ENCODE measurements at places on chromosomes 5 and 9. TPM values are rescaled to one million over a fixed set of nuclear protein-coding genes. Genes with fewer than 3 reads are reported as not detected.

DNA sequence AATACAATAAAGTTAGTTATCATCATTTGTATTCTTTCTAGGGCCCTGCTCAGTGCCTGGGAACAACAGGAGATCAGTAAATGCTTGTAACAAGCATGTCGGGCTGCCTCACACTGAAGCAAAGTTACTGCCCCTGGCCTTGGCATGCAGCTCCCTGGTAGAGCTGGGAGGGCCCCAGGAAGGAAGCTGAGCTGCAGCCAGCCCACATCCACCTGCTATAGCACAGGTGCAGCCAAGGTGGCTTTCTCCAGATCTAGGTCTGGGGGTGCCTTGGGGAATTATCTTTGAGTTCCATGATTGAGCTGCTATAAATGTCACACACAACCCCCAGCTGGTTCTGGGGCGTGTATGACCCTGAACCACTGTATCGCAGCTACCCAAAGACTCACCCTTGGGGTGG lies 293.4 kb upstream of the MSX2 start:
- no peak overlapping the region for H3K27ac ChIP-seq
- H3K4me1 ChIP-seq = peaks cover 21% of the 10 kb centered on the region
- H3K27me3 ChIP-seq = peaks cover 7% of the 10 kb centered on the region
- H3K36me3 ChIP-seq = no peaks in the 10 kb centered on the region
- DNase-seq = no peak
- no peak overlapping the region for H3K4me3 ChIP-seq

The MEIKIN gene
- total RNA-seq = not detected

DNA sequence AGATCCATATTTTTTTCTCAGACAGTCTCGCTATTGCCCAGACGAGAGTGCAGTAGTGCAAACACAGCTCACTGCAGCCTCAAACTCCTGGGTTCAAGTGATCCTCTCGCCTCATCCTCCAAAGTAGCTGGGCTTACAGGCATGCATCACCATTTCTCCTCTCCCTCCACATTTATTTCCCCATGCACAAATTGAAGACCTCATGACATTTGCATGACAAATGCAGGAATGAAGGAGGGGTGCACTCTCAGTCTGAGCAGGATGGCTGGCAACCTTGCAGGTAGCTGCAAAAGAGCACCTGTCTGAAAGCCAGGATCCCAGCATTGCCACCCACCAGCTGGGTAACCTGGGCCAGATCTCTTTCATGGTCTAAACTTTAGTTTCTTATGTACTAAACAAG lies 111.2 kb downstream of the SH3TC2 start:
- no peaks in the 10 kb centered on the region for H3K36me3 ChIP-seq
- no peak overlapping the region for H3K4me3 ChIP-seq
- no peak overlapping the region for H3K27ac ChIP-seq
- DNase-seq = no peak

DNA sequence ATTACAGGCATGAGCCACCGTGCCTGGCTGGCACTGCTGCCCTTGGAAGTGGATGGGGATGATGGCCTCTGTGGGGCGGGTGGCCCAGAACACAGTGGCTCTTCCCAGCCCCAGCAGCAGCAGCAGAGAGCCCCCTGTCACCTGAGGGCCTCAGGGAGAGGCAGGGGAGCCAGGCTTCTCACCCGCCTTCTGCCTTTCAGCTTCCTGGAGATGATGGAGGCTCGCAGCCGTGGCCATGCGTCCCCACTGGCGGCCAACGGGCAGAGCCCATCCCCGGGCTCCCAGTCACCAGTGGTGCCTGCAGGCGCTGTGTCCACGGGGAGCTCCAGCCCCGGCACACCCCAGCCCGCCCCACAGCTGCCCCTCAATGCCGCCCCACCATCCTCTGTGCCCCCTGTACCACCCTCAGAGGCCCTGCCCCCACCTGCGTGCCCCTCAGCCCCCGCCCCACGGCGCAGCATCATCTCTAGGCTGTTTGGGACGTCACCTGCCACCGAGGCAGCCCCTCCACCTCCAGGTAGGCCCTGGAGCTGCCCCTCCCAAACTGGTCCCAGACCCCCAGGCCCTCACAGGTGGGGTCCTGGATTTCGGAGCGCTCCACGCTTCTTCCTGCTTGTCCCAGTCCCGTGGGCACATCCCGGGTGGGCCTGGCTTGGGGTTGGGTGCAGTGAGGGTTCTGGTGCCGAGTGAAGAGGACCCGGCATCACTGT lies 5.0 kb upstream of the AJM1 start:
- H3K4me1 ChIP-seq = peaks cover 6% of the 10 kb centered on the region
- no peak for DNase-seq
- H3K36me3 ChIP-seq = no peaks in the 10 kb centered on the region
- H3K27ac ChIP-seq = no peak overlapping the region
- no peaks in the 10 kb centered on the region for H3K27me3 ChIP-seq

DNA sequence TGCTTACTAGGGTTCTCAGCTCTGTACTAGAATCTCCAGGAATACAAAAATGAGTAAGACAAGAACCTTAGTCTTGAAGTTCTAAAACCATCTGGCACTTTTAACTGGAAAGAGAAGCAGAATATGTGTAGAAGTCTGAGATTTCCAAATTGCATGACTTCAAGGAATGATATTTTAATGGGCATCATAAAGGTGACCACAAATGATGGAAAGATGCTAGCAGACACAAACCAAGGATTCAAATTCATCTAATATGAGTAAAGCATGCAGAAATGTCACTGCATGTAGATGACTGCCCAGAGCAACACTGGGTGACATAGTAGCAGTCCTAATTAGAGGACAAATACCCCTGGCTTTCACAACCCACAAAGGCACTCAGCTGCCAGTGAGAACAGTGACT lies 117.2 kb downstream of the RPS23 start:
- no peaks in the 10 kb centered on the region for H3K27me3 ChIP-seq
- peaks cover 21% of the 10 kb centered on the region for H3K4me1 ChIP-seq
- no peak overlapping the region for H3K27ac ChIP-seq
- no peak overlapping the region for H3K4me3 ChIP-seq

The GARIN3 gene
- not detected for total RNA-seq

DNA sequence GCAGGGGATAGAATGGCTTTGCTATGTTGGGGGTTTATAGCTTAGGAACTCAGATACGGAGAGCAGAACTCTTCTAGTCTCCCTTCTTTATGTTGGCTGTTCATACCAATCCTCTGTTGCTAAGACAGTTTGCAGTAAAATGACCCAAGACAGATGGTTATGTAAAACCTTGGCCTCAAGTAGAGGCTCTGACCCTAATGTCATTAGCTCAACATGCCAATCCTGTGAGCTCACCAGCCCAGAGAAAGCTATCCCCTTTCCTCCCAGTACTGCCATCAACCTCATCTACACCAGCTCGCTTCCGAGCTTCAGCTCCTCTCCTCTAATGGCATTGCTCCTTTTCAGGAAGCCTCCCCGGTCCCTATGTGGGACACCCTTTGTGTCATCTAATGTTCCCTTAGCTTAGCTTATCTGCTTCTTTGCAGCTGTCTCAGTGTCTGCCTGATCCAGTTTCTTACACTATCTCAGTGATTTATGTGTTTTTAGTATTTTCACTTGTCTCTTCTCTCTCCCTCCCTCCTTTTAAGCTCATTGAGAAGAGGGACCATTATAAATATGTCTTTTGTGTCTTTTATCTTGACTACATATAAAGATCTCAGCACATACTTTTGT lies 281.3 kb upstream of the CLINT1 start:
- H3K4me1 ChIP-seq = peaks cover 16% of the 10 kb centered on the region
- H3K27me3 ChIP-seq = peaks cover 7% of the 10 kb centered on the region
- no peak for DNase-seq
- no peak overlapping the region for H3K27ac ChIP-seq

The PCDHGB5 gene
- 2.6 TPM for total RNA-seq

- H3K27ac ChIP-seq = no peak overlapping the region
- H3K27me3 ChIP-seq = peaks cover 3% of the 10 kb centered on the region
- DNase-seq = no peak
- H3K4me3 ChIP-seq = no peak overlapping the region
Observed at GRCh38 chr5:125202353-125202752, 455.9 kb upstream of the ZNF608 start.

DNA sequence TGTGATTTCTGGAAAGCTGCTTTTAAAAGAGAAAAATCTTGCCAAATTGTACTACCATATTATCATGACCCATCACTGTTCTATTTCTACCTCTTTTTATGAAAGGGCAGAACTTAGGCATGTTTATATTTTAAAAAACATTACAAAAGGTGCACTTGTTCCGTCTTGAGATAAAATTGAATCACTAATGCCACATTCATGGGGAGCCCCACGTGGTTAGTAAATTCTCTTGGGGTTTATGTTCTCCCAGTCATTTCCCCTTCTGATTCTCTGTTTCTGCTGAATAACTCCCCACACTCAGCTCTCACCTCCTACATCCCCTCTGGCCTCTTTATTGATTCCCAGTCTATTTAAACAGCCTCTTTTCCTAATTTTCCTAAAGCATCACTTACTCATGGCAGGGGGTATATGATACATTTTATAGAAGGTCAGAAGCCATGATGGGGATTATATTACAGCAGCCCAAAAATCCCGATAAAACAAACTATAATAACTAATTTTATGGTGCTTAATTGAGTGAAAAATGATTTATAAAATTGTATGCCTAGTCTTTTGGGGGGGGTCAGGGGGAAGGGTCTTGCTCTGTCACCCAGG lies 19.7 kb upstream of the VLDLR start:
- no peak overlapping the region for H3K27ac ChIP-seq
- H3K4me3 ChIP-seq = no peak overlapping the region
- no peaks in the 10 kb centered on the region for H3K36me3 ChIP-seq
- H3K4me1 ChIP-seq = peaks cover 9% of the 10 kb centered on the region

GRCh38 chr9:125970340-125970739 lies 223.2 kb downstream of the PBX3 start:
- H3K4me1 ChIP-seq = no peaks in the 10 kb centered on the region
- DNase-seq = no peak
- no peak overlapping the region for H3K27ac ChIP-seq
- peaks cover 15% of the 10 kb centered on the region for H3K36me3 ChIP-seq
- H3K4me3 ChIP-seq = no peak overlapping the region

DNA sequence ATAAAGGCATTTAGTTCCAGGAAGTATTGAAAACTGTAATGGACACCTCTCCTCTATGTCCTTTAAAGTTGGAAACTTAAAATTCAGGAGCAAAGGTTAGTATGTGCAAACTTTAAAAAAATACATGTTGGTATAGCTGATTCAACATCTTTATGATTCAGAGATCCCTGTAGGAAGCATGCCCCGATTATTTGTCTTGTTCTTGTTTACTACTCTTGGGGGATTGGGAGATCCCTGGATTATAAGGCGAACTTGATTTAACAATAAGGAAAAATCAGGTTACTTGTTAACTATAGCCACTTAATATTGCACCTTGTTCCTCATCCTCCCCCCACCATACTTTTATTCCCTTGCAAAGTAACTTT lies 1.7 kb downstream of the F2RL1 start:
- H3K4me1 ChIP-seq = peaks cover 20% of the 10 kb centered on the region
- H3K27ac ChIP-seq = peak overlapping the region; percentile 73
- peaks cover 62% of the 10 kb centered on the region for H3K27me3 ChIP-seq
- H3K4me3 ChIP-seq = peak overlapping the region; percentile 89

GRCh38 chr9:13804532-13804931 lies 509.4 kb downstream of the NFIB start:
- H3K36me3 ChIP-seq = no peaks in the 10 kb centered on the region
- no peak for DNase-seq

The PCDHAC2 gene
- 2.7 TPM for total RNA-seq

The SUSD3 gene
- total RNA-seq = 1.5 TPM

- H3K27me3 ChIP-seq = no peaks in the 10 kb centered on the region
- peaks cover 80% of the 10 kb centered on the region for H3K4me1 ChIP-seq
- peak overlapping the region; percentile 61 for H3K27ac ChIP-seq
Observed at GRCh38 chr9:93204470-93205043, 20.6 kb downstream of the WNK2 start.

- H3K27me3 ChIP-seq = no peaks in the 10 kb centered on the region
- H3K4me1 ChIP-seq = no peaks in the 10 kb centered on the region
- H3K36me3 ChIP-seq = no peaks in the 10 kb centered on the region
- no peak overlapping the region for H3K4me3 ChIP-seq
- H3K27ac ChIP-seq = no peak overlapping the region
Observed at GRCh38 chr5:43225649-43226245, 33.7 kb downstream of the NIM1K start.

- no peak overlapping the region for H3K27ac ChIP-seq
- no peaks in the 10 kb centered on the region for H3K4me1 ChIP-seq
- H3K36me3 ChIP-seq = no peaks in the 10 kb centered on the region
- no peak for DNase-seq
Observed at GRCh38 chr5:52961274-52961681, 27.9 kb upstream of the ITGA2 start.

DNA sequence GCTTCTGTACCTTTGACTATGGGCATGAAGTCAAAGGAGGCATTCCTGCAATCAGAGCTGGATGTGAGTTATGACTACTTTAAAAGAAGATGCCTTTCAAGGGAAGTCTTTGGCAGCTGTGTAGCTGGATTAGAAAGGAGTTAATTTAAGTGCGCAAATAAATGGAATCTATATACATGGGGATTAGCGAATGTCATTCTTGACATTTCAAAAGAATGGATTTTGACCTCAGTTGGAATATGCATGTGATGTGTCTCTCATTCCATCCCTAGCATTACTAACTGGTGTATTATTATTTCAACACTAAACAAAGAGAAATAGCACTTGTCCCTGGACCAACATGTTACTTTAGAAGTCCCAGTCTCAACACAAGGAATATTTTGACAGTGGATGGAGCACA lies 359.6 kb upstream of the SLC24A2 start:
- DNase-seq = no peak
- peaks cover 33% of the 10 kb centered on the region for H3K27me3 ChIP-seq
- H3K4me1 ChIP-seq = peaks cover 14% of the 10 kb centered on the region
- H3K4me3 ChIP-seq = no peak overlapping the region
- no peaks in the 10 kb centered on the region for H3K36me3 ChIP-seq
- H3K27ac ChIP-seq = no peak overlapping the region

- H3K36me3 ChIP-seq = no peaks in the 10 kb centered on the region
- H3K27me3 ChIP-seq = no peaks in the 10 kb centered on the region
- no peak for DNase-seq
- no peak overlapping the region for H3K27ac ChIP-seq
- no peak overlapping the region for H3K4me3 ChIP-seq
Observed at GRCh38 chr9:94656200-94656599, 16.9 kb upstream of the FBP1 start.

DNA sequence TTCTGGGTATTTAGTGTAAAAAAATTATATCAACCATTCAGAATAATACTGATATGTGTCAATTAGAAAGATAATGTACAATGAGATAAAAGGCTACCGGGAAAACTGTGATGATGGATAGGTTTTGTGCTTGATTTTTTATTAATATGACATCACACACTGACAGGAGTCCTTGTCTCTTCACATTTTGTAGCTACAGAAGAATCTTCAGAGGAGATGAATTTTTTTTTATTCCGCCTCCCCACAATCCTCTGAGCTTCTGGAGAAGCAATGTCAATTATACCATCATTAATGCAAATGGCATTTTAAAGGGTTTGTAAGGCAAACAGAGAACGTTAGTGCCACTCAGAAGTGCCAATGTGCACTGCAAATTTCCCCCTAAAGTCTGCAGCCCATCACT lies 131.7 kb upstream of the CCNG1 start:
- H3K4me3 ChIP-seq = no peak overlapping the region
- peaks cover 4% of the 10 kb centered on the region for H3K27me3 ChIP-seq
- no peaks in the 10 kb centered on the region for H3K36me3 ChIP-seq
- no peak for DNase-seq
- no peak overlapping the region for H3K27ac ChIP-seq

- no peak for DNase-seq
- H3K4me1 ChIP-seq = no peaks in the 10 kb centered on the region
- peaks cover 36% of the 10 kb centered on the region for H3K27me3 ChIP-seq
Observed at GRCh38 chr9:74887041-74887980, at the start of gene TRPM6. TRPM6 (minus strand) TSS chr9:74887921; CDS start chr9:74887856, 65 bp downstream.

- no peak overlapping the region for H3K27ac ChIP-seq
- H3K36me3 ChIP-seq = peaks cover 3% of the 10 kb centered on the region
Observed at GRCh38 chr9:2469681-2470221, 151.8 kb upstream of the VLDLR start.

GRCh38 chr5:171830686-171831085 lies 45.1 kb downstream of the SMIM23 start:
- no peak for DNase-seq
- H3K36me3 ChIP-seq = no peaks in the 10 kb centered on the region
- H3K27ac ChIP-seq = no peak overlapping the region
- no peaks in the 10 kb centered on the region for H3K4me1 ChIP-seq
- H3K27me3 ChIP-seq = no peaks in the 10 kb centered on the region
- H3K4me3 ChIP-seq = no peak overlapping the region
